SJSA1 (cell line): ENCODE measurements at places on chromosomes 3 and 15. TPM values are rescaled to one million over a fixed set of nuclear protein-coding genes. Genes with fewer than 3 reads are reported as not detected.

DNA sequence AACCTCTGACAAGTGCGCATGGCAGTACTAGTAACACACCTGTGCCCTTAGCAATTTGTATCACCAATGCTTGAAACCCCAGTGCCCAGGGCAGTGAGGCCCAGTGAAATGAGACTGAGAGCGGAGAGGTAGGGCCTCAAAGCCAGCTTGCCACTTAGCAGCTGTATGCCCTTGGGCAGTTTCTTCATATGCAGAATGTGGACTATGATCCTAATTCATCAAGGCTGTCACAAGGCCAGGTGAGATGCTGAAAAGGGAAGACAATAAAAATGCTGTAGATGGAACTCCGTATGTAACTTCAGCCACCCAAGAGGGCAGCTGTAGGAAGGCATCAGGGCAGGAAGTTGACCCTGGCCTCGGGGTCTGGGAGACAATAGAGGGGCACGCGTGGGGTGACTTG lies 74.4 kb downstream of the KY start:
- no peak for DNase-seq

- DNase-seq, result peak; percentile 12
Observed at GRCh38 chr3:130539005-130539404, 22.0 kb downstream of the COL6A6 start.

DNA sequence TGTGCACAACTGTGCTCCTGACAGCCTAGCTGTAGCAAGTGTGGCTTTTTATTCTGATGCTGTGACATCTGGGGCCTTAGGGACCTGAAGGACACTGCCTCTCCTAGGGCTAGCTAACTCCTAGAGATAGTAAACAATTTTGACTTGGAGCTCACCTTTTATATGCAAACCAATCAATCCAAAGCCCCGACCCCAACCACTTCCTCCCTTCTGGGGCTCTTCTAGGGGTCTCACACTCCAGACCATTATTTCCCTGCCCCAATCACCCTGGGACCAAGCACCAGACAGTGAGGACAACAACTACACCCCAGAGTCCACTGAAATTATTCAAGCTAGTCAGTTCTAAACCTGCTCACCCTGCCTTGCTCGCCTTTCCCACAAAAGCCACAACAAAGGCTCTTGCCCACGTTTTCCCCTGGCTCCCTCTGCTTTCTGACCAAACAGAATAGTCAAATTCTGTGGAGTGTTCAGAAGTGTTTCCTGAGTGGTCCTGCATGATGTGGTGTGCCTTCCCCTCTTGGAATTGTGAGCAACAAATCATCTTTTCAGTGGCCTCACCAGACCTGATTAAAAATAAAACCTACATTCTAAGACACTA lies 84.2 kb upstream of the WNT5A start:
- DNase-seq, result no peak

DNA sequence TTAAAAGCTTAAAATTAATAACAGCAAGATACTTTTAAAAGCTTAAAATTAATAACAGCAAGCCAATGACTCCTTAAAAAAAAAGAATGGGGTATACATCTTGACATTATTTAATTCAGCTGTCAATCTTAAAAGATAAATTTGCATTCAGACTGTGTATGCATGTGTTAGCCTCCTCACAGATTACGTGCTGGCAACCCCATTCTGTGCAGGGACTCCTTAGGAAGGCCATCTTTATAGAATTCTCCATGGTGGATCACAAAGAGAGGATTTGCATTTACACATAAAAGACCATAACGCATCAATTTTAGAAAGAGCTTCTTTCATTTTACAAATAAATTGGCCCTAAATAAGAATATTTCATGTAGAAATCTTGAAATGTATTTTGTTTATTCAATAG lies 87.2 kb downstream of the B3GALNT1 start:
- DNase-seq, result no peak

DNA sequence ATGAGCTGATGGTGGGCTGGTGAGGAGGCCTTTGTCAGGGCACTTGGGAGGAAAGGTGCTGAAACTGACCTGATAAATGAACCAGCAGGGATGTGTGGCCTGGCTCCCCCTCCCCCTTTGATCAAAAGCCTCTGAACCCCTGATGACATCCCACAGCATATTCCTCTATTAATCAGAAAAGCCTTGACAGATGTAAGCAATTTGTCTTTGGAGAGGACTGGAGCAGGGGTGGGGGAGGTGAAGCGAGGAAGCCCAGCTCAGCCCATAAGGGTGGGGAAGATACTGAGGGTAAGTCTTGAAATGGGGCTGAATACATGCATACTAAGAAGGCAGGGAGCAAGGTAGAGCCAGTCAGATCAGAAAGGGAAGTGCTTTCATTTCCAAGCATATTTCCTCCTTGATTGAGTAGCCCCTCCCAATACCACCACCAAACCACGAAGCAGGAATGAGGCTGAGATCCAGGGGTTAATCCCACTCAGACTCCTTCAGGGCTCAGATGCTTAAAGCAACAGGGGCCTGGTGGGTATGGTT lies 34.7 kb upstream of the MRPS22 start:
- no peak for DNase-seq

DNA sequence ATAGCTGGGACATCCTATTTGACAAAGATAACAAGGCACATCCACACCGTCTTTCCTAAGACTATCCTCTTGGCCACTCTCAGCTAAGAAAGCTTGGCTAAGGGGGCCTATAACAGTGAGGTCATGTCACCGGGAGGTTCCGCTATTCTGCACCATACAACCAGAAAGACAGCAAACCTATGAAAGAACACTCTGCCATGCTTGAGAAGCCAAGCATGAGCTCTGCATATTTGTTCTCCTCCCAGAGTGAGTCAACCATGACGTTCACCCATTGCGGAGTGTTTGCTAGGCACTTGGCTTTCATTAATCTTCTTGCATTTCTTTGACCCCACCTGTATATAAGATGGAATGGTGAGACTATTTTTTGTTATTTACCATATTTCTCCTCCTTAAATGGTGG lies 141.2 kb downstream of the GMNC start:
- no peak for DNase-seq

DNA sequence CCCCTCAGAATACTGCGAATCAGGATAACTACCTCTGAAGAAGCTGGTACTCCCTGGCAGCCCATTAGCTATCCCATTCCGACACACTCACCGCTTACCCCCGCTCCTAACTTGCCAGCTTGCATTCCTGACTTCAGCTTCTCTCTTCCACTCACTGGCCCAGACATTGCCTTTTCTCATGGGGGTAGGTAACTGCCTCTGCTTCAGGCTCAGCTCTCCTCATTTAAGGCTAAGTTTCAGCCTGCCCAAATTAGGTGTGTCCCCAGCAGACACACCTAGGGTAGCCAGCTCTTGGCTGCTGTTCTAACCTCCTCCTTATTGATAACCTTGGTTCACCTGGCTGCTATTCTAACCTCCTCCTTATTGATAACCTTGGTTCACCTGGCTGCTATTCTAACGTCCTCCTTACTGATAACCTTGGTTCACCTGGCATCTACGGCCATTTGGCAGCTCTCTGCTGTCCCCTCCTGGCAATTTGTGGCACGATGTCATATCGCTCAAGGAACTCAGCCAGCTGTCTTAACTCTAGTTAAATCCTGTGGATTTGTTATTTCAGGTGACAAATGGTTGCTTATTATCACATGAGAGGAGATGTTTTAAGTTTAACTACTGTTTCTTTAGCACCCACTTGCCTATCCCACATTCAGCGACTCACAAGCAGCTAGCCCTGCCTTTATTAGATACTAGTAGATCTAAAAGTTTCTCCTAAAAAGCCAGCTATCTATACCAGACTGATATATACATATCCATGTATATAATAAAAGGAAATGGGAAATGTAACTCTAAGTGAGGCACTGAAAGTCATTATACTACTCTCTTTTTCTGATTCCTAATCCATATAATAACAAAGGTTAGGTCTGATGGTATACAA lies 106.5 kb upstream of the ACP3 start:
- no peak for DNase-seq

DNA sequence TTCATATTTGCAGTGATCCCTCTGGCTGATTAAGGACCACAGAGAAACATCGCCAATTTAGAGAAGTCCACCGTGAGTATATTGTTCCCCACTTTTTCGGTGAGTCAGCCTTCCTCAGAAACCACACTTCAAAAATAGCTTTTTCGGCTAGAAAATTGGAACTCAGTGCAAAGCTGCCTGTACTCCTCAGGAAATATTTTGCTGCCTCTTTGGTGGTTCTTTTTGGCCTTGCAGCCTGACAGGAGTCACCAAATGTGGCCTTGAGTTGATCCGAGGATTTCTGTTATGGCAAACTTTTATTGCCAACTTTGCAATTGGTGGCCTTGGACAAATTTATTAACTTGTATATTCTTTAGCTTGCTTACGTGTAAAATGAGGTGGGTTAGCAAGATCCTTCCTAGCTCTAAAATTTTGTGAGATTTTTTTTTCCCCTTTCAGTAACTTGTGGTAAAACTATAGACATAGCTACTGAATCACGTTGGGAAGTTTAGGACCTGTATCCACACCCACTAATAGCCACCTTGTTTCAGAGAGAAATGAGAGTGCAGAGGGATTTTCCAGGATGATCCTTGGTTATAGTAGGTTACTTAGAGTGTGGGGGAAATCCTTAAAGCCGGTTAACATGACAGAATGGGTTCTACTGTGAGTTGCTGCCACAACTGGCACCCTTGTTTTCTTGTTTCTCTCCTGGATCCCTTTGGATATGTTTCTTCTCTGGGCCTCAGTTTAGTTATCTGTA lies 9.9 kb downstream of the ARL6IP5 start:
- peak; percentile 61 for DNase-seq

GRCh38 chr3:11643201-11643603 lies 513 bp downstream of the VGLL4 start:
- DNase-seq, result no peak

- no peak for DNase-seq
Observed at GRCh38 chr15:43329217-43329959, 985 bp downstream of the LCMT2 start.

GRCh38 chr15:96818861-96819260 lies 488.4 kb downstream of the NR2F2 start:
- DNase-seq, result no peak

GRCh38 chr3:119815716-119816115 lies 33.8 kb downstream of the NR1I2 start:
- no peak for DNase-seq

DNA sequence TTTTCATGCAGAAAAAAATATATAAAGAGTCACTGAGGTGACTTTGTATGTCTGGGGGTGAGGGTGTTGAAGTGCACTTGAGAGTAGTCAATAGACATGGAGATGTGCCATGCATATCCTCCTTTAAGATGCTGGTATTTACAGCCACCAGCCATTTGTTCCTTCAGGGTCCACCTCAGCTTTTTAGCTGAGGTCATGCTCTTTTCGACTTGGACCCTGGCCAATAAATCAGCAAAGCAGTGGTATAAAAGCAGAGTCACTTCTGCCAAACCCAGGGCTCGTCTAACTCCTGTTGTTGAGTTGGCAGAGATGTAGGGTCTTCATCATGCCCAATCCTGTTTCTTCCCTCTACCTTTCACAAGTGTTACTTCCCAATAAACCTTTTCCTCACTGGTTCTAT lies 75.1 kb upstream of the OSTN start:
- no peak for DNase-seq

DNA sequence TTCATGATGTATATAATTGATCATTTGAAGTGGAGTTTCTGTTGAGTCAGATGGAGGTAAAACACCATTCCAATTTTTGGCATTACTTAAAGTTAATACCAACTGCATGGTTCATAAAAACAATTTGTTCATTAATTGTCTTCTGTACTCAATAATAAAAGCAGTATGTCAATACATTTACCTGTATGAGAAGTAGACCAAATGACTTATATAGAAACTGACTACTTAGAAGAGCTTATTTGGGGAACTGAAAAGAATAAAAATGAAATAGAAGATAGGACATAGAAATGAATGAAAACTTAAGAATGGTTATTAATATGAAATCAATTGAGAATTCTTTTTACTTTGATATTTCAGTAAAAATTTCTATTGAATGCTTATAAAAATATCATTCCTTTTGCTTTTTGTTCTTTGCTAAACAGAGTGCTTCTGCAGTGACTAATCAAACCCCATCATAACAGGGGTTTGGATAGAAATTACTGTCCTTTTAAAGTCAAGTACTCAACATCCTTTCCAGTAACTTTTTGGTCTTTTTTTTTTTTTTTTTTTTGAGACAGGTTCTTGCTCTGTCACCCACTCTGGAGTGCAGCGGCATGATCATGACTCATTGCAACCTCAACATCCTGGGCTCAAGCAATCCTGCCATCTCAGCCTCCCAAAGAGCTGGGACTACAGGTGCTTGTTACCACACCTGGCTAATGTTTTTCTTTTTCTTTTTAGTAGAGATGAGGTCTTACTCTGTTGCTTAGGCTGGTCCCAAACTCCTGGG lies 6.5 kb upstream of the CRYBG3 start:
- no peak for DNase-seq

GRCh38 chr3:58495101-58495500 lies 3.2 kb downstream of the KCTD6 start:
- no peak for DNase-seq

GRCh38 chr3:63364495-63364894 lies 86.4 kb downstream of the SYNPR start:
- DNase-seq, result peak; percentile 25

GRCh38 chr3:44955917-44956316 lies 20.1 kb downstream of the ZDHHC3 start:
- no peak for DNase-seq

- DNase-seq, result no peak
Observed at GRCh38 chr15:89227425-89227824, 6.0 kb upstream of the RLBP1 start.

DNA sequence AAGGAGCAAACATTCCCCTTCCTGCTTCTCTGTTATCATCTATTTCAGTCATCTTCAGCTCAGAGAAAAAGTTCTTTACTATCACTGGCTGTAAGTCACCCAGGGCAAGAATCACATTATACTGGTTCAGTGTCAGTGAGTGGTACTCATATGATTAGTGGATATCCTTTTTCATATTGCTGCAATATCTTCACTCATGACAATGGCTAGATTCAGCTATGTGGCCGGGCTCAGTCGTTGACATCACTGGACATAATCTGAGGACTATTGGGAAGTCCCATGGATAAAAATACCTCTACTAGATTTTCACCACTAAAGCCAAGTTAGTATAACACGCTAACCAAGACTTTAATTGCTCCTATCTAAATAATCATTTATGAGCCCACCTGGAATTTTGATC lies 91.3 kb upstream of the UBE2E2 start:
- no peak for DNase-seq

- peak; percentile 10 for DNase-seq
Observed at GRCh38 chr15:39888809-39889208, 31.3 kb downstream of the GPR176 start.

ALDH1A3 gene
- total RNA-seq, result 1.9 and 2.2 TPM in 2 replicates

STRIT1 gene
- not detected in 2 replicates for total RNA-seq

TMEM40 gene
- total RNA-seq, result not detected in 2 replicates

IQCH gene
- total RNA-seq, result 0.31 and 4.5 TPM in 2 replicates

TGM5 gene
- 0.24 TPM in 1 of 2 replicates, not detected in the other for total RNA-seq

TOP2B gene
- 76.4 and 77.0 TPM in 2 replicates for total RNA-seq

ZNF662 gene
- total RNA-seq, result not detected in 2 replicates

TRIM42 gene
- not detected in 2 replicates for total RNA-seq

GP5 gene
- not detected in 2 replicates for total RNA-seq
